ENCODE measurements at places on chromosomes 16 and 17. TPM values are rescaled to one million over a fixed set of nuclear protein-coding genes. Genes with fewer than 3 reads are reported as not detected.

- H3K27ac ChIP-seq: peak overlapping the region; percentile 58
- no peaks in the 10 kb centered on the region for H3K27me3 ChIP-seq
- no peaks in the 10 kb centered on the region for H3K36me3 ChIP-seq
- peaks cover 8% of the 10 kb centered on the region for H3K4me1 ChIP-seq
- DNase-seq: no peak
- H3K4me3 ChIP-seq: peak overlapping the region; percentile 69
Observed at GRCh38 chr17:7922269-7922844, 6.3 kb upstream of the RNF227 start.

GRCh38 chr16:67091906-67092566, 17.7 kb upstream of the PHAF1 start:
- no peak for DNase-seq
- no peaks in the 10 kb centered on the region for H3K36me3 ChIP-seq
- no peak overlapping the region for H3K27ac ChIP-seq
- H3K4me3 ChIP-seq: no peak overlapping the region
- H3K27me3 ChIP-seq: no peaks in the 10 kb centered on the region

- peaks cover 4% of the 10 kb centered on the region for H3K4me1 ChIP-seq
- no peaks in the 10 kb centered on the region for H3K27me3 ChIP-seq
- DNase-seq: no peak
- H3K4me3 ChIP-seq: no peak overlapping the region
Observed at GRCh38 chr17:27506348-27507218, 50.3 kb downstream of the KSR1 start.

The KRTAP2-3 gene
- total RNA-seq: not detected

The SOX9 gene
- total RNA-seq: 2.7 TPM

The NEUROD2 gene
- total RNA-seq: not detected

DNA sequence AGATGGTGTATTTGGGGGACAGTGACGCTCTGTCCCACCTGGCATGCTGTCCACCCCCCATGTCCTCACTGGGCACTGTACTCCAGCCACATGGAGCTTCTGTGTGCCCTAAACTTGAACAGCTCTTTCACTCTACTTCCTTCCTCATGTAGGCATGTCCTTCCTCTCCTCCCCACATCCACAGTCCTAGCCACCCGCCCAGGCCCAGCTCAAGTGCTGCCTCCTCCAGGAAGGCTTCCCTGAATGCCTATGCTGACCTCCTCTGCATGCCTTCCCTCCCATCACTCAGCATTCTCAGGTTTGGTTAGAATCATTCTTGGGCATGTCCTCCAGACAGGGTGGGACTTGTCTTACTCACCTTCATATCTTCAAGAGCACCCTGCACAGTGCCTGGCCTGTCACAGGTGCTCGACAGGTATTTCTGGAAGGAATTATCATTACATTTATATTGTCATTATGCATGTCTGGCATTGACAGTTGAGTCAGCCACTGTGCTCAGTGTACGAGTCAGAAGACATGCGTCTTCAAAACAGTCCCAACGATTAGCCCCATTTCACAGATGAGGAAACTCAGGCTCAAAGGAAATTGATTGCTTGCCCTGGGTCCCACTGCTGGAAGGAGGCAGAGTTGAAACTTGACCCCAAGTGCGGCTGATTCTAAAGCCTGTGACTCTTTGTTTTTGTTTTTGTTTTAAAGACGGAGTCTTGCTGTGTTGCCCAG, 42.1 kb upstream of the TOB1 start:
- DNase-seq: no peak
- H3K36me3 ChIP-seq: no peaks in the 10 kb centered on the region
- no peak overlapping the region for H3K27ac ChIP-seq
- H3K27me3 ChIP-seq: no peaks in the 10 kb centered on the region
- H3K4me1 ChIP-seq: peaks cover 36% of the 10 kb centered on the region

GRCh38 chr17:82710499-82711232, 5.8 kb upstream of the FN3KRP start:
- H3K27ac ChIP-seq: peak overlapping the region; percentile 60
- H3K36me3 ChIP-seq: no peaks in the 10 kb centered on the region
- no peak for DNase-seq
- H3K4me3 ChIP-seq: no peak overlapping the region
- H3K4me1 ChIP-seq: peaks cover 17% of the 10 kb centered on the region

The TBC1D3L gene
- 10.6 TPM for total RNA-seq

GRCh38 chr16:15811481-15812400, 45.1 kb downstream of the MYH11 start:
- no peaks in the 10 kb centered on the region for H3K36me3 ChIP-seq
- peak overlapping the region; percentile 34 for H3K4me3 ChIP-seq
- no peaks in the 10 kb centered on the region for H3K27me3 ChIP-seq
- peak overlapping the region; percentile 71 for H3K27ac ChIP-seq
- DNase-seq: no peak
- peaks cover 7% of the 10 kb centered on the region for H3K4me1 ChIP-seq

The MT1M gene
- total RNA-seq: 1.4 TPM

The CCDC154 gene
- 1.5 TPM for total RNA-seq

- no peak for DNase-seq
- no peaks in the 10 kb centered on the region for H3K27me3 ChIP-seq
Observed at GRCh38 chr16:27238016-27238587, 30.5 kb downstream of the NSMCE1 start.

- H3K27ac ChIP-seq: peak overlapping the region; percentile 78
- H3K36me3 ChIP-seq: peaks cover 21% of the 10 kb centered on the region
- no peaks in the 10 kb centered on the region for H3K27me3 ChIP-seq
- peaks cover 86% of the 10 kb centered on the region for H3K4me1 ChIP-seq
- H3K4me3 ChIP-seq: no peak overlapping the region
Observed at GRCh38 chr17:59355030-59355701, 23.7 kb downstream of the YPEL2 start.

DNA sequence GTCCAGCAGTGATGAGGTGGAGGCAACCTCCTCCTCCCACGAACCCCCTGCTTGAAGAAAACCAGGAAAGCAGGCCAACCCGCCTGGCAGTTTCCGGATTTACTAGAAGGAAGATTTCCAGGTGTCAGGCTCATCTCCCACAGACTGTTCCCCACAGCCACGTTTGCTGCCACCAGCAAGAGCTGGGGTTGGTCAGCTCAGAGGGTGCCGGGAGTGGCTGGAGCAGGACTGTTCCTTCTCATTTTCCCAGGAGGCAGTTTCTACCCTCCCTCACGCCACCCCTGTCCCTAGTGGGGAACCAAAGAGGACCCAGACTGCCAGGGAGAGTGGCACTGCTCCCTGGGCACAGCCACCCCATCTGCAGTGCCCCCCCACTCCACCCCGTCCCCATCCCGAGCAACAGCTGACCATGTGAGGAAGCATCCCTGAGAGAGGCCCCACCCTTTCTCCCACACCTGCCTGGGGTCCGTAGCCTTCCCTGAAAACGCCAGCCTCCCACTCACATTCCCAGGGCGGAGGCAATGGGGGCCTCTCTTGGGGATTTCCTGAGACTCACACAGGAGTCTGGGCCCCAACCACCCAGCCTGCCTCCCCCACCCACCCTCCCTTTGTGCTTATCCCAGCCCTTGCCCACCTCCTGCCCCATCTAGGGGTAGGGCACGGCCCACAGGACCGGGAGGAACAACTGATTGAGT, 5.9 kb downstream of the KRT17 start:
- no peaks in the 10 kb centered on the region for H3K4me1 ChIP-seq
- H3K27me3 ChIP-seq: no peaks in the 10 kb centered on the region
- DNase-seq: no peak
- H3K27ac ChIP-seq: no peak overlapping the region
- H3K36me3 ChIP-seq: no peaks in the 10 kb centered on the region

The LITAFD gene
- total RNA-seq: not detected

GRCh38 chr17:36496018-36496789, 9.7 kb downstream of the ZNHIT3 start:
- H3K4me3 ChIP-seq: no peak overlapping the region
- DNase-seq: no peak
- H3K27ac ChIP-seq: no peak overlapping the region
- no peaks in the 10 kb centered on the region for H3K4me1 ChIP-seq
- H3K36me3 ChIP-seq: peaks cover 92% of the 10 kb centered on the region
- no peaks in the 10 kb centered on the region for H3K27me3 ChIP-seq

The CMIP gene
- 4.1 TPM for total RNA-seq

The CBLN1 gene
- 0.87 TPM for total RNA-seq

GRCh38 chr17:44171931-44172455, 1.5 kb downstream of the ASB16 start:
- no peaks in the 10 kb centered on the region for H3K27me3 ChIP-seq
- H3K4me3 ChIP-seq: peak overlapping the region; percentile 77
- H3K27ac ChIP-seq: peak overlapping the region; percentile 100
- peak; percentile 51 for DNase-seq

DNA sequence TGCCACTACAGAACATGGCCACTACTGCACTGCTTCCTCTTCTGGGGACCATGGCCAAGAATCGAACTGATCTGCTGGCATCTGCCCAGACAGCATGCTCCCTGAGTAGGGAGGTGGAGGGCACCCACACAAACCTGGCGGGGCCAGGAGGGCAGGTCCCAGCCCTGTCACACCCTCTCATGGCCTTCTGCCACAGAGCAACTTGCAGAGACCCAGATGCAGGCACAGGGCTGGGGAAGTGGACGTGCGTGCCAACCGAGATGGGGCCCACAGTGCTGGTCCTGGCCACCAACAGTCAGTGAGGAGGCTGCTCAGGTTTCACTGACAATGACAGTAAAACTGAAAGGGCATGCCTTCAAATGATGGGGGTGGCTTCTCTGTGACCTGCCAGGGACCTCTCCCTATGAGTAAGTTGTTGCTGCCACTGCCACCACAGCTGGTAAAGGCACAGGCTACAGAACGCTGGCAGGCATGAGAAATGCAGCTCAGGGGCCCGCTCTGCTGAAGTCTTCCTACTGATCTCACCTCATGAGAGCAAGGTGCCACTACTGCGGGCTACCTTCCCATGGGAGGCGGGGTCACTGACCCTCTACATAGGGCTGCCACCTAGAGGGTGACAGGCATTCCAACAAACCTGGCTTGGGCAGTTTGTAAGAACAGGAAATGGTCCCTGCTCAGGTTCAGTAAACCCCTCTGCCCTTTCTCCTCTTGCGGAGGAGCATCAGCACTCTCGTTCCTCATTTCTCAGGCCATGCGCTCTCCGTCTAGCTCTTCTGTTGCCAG, 15.5 kb downstream of the HIC1 start:
- no peak overlapping the region for H3K4me3 ChIP-seq
- peak overlapping the region; percentile 76 for H3K27ac ChIP-seq
- H3K36me3 ChIP-seq: peaks cover 28% of the 10 kb centered on the region
- no peak for DNase-seq
- H3K27me3 ChIP-seq: no peaks in the 10 kb centered on the region

DNA sequence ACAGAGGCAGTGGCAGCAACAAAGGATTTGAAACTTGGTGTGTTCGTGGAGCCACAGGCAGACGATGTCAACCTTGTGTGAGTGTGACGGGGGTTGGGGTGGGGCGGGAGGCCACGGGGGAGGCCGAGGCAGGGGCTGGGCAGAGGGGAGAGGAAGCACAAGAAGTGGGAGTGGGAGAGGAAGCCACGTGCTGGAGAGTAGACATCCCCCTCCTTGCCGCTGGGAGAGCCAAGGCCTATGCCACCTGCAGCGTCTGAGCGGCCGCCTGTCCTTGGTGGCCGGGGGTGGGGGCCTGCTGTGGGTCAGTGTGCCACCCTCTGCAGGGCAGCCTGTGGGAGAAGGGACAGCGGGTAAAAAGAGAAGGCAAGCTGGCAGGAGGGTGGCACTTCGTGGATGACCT, 25.5 kb downstream of the STH start:
- peaks cover 74% of the 10 kb centered on the region for H3K36me3 ChIP-seq
- no peak overlapping the region for H3K27ac ChIP-seq
- no peak for DNase-seq
- peaks cover 7% of the 10 kb centered on the region for H3K4me1 ChIP-seq
- no peak overlapping the region for H3K4me3 ChIP-seq

The CTRL gene
- total RNA-seq: 0.73 TPM

The GGT6 gene
- not detected for total RNA-seq

- no peaks in the 10 kb centered on the region for H3K36me3 ChIP-seq
- peaks cover 39% of the 10 kb centered on the region for H3K27me3 ChIP-seq
- no peak for DNase-seq
Observed at GRCh38 chr16:87551487-87551886, 50.8 kb upstream of the JPH3 start.

The SCARF1 gene
- 8.9 TPM for total RNA-seq

DNA sequence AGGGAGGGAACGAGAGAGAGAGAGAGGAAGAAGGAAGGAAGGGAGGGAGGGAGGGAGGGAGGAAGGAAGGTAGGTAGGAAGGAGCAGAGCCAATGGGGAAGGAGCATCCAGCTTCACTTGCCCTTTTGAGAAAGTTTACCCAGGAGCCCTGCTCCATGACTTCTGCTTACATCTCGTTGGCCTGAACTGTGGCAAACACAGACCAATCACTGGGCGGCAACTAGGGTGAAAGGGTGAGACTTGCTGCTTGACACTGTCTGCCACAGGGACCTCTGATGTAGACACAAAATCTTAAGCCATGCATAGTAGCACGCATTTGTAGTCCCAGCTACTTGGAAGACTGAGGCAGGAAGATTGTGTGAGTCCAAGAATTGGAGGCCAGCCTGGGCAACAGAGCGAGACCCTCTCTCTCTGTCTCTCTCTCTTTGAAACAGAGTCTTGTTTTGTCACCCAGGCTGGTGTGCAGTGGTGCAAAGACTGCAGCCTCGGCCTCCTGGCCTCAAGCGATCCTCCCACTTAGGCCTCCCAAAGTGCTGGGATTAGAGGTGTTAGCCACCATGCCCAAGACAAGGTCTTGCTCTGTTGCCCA, 19.5 kb upstream of the TUBG2 start:
- no peak for DNase-seq
- H3K27me3 ChIP-seq: no peaks in the 10 kb centered on the region
- no peak overlapping the region for H3K4me3 ChIP-seq
- H3K27ac ChIP-seq: no peak overlapping the region
- H3K36me3 ChIP-seq: no peaks in the 10 kb centered on the region
- no peaks in the 10 kb centered on the region for H3K4me1 ChIP-seq

DNA sequence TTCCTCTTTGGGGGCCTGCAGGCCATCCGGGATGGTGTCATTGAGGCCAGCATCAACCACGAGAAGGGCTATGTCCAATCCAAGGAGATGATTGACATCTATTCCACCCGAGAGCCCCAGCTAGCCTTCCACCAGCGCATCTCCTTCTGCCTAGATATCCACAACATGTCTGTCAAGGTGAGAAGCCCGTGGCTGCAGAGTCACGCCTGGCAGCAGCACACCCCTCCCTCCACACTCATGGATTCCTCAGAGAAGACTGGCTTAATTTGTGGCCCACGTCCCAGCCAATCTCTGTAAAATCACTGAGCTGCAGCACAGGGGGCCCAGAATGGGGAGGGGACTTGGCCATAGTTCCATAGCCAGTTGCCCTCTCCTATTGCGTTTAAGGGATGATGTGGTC, 15.6 kb downstream of the PSMD3 start:
- H3K27me3 ChIP-seq: no peaks in the 10 kb centered on the region
- peaks cover 20% of the 10 kb centered on the region for H3K36me3 ChIP-seq

- no peak for DNase-seq
- H3K36me3 ChIP-seq: peaks cover 6% of the 10 kb centered on the region
- H3K4me3 ChIP-seq: peak overlapping the region; percentile 48
- H3K4me1 ChIP-seq: peaks cover 66% of the 10 kb centered on the region
Observed at GRCh38 chr17:50954641-50955121, 88.5 kb upstream of the TOB1 start.

- DNase-seq: no peak
- H3K36me3 ChIP-seq: no peaks in the 10 kb centered on the region
- H3K27ac ChIP-seq: no peak overlapping the region
- peaks cover 40% of the 10 kb centered on the region for H3K4me1 ChIP-seq
Observed at GRCh38 chr16:53771655-53772497, 67.9 kb downstream of the FTO start.

The TSPAN10 gene
- total RNA-seq: not detected

The EPOP gene
- 0.76 TPM for total RNA-seq

The RASD1 gene
- total RNA-seq: 4.6 TPM
